ENCODE measurements at places on chromosomes 3 and 15.

- DNase-seq = no peak
Measured at GRCh38 chr3:70813311-70813710, 500.9 kb upstream of the MDFIC2 start.

- no peak for DNase-seq
Measured at GRCh38 chr3:117137065-117137464, 427.5 kb downstream of the TUSC7 start.

DNA sequence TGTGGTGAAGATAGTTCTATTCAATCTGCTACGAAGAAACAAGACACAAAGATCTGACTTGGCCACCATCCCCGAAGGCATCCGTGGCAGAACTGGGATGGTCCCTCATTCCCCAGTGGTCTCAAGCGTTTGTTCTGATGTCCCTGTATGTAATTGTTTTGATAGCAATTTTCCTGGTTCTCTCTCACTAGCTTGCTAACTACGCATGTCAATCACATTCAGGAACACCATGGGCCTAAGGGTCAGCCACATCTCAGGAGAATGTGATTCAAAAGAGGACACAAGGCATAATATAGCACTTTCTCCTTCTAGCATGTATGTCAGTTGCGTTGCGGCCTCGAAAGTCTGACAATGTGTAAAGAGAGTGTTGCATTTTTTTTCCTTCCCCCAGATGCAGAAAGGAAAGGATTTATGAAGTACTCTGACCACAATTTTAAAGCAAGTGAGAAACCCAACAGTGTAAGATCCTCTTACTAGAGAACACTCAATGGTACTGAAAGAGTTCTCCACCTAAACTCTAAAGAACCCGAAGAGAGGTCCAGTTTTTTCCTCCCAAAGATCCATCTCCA, 32.0 kb upstream of the TCF12 start:
- DNase-seq = no peak

DNA sequence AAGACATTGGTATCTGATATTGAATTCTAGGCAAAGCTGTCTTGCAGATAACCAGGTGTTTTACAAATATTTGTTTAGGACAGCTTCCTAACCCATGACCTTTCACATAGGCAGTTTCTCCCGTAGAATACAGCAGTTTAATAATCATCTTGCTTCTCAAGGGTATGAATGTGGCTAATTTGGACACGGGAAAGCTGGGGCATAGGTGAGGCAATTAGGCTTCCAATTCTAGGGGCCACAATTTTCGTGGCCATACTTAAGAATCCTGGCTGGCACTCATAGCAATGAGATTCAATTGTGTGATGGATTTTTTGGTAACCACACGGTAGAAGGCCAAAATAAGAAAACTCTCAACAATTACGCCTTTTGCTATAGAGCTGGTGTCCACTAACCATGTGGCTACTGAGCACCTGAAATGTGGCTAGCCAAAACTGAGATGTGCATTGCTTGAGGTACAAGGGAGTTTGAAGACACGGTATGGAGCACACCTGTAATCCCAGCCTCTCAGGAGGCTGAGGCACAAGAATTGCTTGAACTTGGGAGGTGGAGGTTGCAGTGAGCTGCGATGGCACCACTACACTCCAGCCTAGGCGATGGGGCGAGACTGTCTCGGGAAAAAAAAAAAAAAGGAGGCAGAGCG, 34.4 kb downstream of the TFRC start:
- DNase-seq = no peak

- DNase-seq = no peak
Measured at GRCh38 chr15:70385052-70385451, 287.3 kb upstream of the TLE3 start.

DNA sequence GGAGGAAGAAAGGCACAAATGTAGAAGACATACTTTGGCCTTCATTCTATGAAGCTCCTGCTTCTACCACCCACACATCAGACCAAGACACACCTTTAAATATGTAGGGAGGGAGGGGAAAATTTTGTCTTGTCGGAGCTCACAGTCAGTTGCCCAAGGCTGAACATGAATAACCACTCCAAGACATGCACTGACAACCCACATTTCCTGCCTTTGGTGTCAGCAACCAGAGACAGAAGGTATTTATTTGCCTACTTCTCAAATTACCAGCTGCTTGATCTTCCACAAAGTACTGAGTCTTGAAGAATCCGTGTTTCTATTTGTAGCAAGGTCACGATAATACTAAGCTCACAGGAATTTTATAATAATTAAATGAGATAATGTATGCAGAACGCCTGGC, 169.7 kb downstream of the KCNMB2 start:
- DNase-seq = no peak

DNA sequence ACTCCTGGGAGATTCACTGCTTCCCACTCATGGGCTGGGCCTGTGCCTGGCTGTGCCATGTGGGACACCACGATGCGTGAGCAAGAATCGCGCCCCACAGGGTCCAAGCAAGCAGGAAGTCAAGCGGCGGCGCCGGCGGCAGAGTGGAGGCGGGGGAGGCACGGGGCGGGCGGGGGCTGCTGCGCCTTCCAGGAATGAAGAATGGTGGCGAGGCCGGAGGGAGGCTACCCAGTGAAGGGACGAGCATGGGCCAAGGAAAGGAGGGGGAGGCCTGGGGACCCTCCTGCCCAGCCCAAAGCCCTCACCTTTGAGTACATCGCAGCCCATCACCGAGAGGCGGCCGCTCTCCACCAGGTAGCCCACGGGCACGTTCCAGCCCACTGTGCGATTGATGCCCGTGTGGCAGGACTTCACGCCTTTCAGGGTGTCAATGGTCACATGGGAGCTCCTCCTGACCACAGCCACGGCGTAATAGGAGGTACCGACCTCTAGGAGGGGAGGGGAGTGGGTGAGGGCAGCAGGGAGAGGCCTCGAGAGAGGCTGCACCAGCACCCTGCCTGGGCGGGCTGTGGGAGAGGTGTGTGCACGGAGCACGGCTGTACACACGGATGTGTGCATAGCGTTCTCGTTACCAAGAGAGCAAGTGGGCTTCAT, 5.5 kb downstream of the MELTF start:
- no peak for DNase-seq

- DNase-seq = peak; percentile 51
Measured at GRCh38 chr15:64070965-64071851, 22.4 kb downstream of the CIAO2A start.

DNA sequence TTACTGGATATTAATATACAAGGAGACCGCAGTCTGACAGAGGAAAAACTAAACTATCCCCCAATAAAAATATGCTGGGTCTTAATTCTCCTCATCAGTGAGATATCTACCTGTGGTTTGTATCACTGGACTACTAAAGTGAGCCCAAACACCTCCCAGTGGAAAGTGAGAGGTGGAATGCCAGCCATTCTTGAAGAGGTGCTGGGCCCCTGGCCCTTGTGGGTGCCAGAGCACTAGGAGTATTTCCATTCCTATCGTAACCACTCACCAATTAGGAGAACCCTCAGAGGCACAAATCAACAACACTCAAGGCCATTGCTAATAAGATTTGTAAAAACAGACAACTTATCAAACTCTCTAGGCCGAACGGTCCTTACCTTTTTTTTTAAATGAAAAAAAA, 121.5 kb upstream of the TSPAN3 start:
- DNase-seq = no peak

- DNase-seq = no peak
Measured at GRCh38 chr15:57237301-57237642, 139.0 kb upstream of the CGNL1 start.

DNA sequence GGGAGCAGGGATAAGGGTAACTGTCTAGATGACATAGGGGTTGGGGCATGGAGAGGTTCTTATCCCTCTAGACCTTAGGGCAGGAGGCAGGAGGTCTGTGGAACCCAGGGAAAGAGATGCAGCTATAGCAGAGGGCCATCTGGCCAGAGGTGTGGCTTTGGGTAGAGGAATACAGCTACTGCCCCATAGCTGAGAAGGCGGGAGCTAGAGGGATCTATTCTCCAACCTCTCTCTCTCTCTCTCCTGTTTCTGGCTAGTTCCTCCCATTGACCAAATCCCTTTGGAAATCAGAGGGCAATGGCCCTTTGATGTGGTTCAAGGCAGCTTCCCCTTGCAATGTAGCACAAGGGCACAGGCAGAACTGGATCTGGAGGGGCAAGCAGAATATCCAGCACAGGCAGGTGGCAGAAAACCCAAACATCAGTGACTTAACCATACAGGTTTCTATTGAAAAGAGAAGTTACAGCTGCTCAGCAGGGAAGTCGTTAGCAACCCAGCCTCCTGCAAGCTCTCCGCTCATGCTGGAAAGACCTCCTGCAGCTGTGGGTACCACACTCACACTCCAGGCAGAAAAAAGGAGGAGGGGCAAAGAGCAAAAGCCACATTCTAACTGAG, 22.3 kb upstream of the LMOD3 start:
- DNase-seq = no peak
